ENCODE measurements at places on chromosomes 16 and 17.

DNA sequence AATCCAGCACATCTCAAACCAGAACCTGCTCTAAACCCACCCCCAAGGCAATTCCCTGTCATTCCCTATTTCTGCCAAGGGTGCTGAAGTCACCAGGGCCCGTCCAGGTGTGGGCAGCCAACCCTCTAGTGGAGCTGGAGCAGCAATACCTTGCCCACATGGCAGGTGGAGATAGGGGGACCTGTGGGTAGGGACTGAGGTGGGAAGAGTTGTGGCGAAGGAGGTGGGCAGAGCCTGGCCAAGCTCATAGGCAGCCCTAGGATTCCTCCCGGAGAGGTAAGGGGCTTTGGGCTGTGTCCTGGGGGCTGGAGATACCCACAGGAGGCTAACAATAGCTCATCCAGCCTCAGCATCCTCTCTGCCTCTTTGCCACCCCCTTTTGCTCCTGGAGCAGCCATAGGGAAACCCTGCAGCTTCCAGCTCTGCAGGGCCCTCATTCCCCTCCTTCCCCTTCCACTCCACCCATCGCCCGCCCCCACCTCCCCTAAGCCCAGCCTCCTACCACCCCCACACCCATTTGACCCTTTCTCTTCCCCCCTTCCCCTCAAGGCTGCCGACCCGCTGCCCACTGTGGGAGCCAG lies 30.4 kb upstream of the CRHR1 start:
- no peak for DNase-seq

DNA sequence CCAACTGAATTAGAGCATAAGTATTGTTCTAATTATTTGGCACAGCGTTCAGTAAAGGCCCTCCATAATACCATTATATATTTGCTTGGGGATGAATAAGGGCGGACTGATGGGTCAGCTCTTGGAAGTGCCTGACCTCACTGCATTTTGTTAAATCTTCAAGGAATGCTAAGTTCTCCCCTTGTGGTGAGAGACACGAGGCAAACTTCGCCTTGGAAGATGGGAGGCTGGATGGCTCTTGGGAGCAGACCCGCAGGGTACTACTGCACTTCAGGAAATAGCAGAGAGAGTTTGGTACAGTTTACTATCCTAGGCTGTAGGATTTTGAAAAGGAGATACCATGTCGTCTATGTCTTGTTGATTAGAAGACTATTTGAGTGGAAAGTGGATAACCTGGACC lies 87.0 kb upstream of the RPRML start:
- DNase-seq = no peak

DNA sequence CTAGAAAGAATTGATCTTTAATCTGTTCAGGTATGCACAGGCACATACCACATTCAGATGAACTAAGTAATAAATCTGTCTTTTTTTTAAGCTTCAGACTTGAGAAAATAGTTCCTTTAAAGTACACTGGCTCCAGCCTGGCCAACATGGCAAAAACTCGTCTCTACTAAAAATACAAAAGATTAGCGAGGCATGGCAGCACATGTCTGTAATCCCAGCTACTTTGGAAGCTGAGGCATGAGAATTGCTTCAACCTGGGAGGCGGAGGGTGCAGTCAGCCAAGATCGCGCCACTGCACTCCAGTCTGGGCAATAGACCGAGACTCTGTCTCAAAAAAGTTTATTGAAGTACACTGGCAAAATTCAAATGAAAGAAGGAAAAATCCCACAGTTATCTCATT lies 111.0 kb upstream of the NETO2 start:
- no peak for DNase-seq

DNA sequence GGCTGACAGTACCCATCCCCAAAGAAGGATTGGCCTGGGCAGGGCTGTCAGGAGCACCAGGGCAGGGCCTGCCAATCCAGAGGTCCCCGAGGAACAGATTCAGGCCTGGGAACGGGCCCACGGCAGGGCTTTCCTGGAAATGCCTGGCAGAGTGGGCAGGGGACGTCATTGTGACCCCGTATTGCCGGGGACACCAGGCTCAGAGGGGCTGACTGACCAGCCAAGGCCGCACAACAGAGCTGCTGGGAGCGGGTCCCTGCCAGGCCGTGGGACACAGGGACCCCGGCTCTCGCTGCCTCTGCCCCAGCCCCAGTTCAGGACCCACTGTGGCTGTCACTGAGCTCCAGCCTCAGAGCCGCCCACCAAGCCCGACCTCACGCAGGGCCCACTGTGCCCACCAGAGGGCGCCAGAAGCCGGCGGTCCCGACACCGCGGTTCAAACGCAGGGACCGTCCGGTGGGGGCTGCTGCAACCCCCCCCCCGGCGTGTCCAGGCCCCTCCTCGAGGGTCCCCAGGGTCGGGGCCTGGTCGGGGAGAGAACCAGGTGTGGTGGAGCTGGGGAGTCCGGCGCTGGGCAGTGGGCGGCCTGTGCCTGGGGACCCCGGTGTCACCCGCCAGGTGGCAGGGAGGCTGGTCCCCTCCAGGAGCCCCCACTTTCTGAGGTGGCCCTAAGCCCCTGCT lies 15.2 kb upstream of the SSTR5 start:
- no peak for DNase-seq

DNA sequence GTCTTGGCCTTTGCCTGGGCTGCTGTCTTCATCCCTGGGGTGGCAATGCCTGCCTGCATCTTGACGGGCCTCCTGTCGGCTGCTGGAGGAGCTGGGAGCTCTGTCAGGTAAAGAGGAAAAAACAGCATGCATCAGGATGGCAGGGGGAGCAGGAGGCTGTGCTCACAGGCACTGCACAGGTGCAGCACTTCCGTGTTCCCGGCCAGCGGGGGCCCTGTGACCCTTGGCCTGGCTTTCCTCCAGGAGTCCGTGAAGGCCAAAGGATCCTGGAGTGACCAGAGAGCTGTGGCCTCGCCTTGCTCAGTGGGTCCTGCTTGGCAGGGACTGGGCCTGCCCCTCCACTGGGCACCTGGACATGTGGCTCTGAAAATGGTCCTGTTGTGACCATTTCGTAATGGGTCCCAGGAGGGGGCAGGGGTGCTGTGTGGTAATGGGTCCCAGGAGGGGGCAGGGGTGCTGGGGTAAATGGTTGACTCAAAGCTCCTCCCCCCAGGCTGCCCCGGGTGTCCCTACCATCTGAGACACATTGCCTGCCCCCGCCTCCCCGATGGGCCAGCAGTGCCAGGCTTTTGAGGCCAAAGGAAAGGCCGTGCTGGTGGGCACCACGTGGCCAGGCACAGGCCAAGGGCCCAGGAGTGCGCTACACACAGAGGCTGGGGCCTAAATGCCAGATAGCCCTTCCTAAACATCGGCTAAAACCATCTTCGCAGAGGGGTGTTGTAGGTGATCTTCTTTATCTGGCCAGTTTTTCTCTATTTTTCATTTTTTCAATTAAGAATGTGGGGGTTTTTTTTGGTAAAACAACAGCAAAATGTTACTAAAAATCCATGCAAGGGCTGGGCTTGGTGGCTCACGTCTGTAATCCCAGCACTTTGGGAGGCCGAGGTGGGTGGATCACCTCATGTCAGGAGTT lies 4.0 kb upstream of the FASN start:
- DNase-seq = no peak

GRCh38 chr16:4333308-4333638 lies 17.4 kb downstream of the GLIS2 start:
- no peak for DNase-seq

- no peak for DNase-seq
Observed at GRCh38 chr17:40134184-40134583, 6.2 kb upstream of the CASC3 start.

DNA sequence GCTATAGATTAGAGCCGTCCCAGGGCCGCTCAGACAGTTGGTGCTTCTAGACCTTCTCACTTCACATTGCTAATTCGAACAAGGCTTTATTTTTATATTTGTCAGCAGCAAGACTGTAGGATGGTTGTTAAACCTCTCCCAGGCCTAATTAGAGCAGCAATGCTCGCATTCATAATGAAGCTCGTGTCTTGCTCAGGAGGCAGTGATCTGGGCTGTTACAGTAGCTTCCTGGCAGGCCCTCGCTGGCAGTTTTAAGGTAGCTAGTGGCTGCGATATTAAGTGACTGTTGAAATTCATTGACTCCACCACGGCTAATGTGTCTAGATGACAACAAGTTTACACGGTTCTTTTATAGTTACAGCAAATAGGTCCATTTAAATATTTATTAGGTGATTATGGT lies 23.2 kb upstream of the ANKFN1 start:
- DNase-seq = no peak

- no peak for DNase-seq
Observed at GRCh38 chr17:13107676-13108235, 89.9 kb upstream of the ELAC2 start.

DNA sequence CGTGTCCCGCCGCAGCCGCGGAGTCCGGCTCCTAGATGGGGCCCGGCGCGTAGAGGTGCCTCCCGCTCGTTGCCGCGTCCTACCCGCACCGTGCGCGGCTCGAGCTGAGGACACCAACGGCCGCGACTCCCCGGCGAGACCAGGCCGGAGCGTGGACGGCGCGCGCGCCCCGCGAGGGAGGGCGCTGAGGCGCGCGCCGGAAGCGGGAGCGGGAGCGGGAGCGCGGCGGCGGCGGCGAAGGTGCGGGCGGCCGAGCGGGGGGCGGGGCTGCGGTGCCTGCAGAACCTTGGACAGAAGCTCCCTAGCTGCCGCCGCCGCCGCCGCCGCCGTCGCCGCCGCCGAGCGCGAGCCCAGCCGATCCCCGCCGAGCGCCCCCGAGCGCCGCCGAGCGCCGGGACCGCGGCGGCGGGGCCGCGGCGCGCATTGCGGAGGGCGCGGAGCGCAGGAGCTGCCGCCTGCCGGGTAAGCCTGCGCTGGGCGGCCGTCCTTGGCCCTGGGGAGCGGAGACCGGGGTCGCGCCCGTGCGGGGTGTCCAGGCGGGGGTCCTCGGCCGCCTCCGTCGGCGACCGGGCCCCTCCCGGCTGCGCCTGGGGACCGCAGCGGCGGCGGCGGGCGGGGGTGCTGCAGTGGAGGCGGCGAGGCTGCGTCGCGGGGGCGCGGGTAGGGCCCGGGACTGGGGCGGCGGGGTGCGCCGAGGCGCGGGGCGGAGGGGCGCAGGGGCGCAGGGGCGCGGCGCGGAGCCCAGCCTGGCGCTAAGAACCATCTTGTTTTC lies at the start of gene CDK5R1:
Gene CDK5R1 (plus strand): TSS at position 293 of the 772 bp plus-strand sequence. CDS start 628 bp downstream, outside the sequence.
- no peak for DNase-seq

DNA sequence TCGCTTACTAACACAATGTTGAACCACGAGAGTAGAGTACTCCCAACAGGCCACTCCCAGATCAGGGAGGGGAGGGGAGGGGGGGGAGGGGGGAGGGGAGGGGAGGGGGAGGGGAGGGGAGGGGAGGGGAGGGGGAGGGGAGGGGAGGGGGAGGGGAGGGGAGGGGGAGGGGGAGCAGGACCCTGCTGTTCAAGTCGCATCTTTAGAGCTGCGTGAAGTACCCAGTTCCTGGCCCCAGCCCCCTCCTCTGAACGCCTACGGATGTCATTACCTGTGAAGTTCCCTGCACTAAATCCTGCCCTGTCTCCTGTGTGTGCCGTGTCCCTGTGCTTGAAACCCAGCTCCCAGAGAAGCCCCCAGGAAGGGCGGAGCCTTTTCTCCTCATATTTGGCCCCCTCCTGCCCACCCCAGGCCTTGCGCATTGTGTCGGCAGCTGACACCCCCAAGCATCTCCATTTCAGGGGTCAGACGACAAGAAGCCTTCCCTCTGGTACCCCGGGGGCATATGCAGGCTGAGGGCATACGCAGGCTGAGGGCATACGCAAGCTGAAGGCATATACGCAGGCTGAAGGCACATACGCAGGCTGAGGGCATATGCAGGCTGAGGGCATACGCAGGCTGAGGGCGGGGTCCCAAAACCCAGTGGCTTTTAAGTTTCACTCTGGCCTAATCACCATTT lies 330.2 kb downstream of the C16orf95 start:
- no peak for DNase-seq

DNA sequence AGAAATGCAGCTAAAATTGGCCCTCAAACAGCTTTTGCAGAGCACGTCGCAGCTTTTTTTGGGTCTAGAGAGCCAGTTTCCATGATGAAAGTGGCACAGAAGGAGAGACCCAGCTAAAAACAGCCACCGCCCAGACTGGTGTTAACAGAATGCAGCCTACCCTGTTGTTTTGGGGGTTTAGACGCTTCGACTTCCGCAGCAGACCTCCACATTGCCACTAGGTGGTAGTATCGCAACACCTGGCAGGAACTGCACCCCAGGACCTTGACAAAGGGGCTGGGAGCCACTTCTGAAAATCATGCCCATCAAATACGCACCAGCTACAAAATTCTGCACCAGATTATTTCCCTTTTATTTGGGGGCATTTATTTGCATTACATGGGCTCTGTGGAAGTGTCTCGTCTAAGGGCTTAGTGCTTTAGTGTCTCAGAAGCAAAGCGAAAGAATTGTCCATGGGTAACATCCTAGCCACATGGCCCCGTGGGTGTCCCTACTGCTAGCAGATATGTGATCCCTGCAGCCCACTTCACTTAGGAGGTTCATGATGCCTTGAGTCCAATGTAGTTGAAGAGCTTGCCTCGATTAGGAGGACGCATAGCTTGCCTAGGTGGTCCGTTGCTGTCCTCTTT lies 167.1 kb downstream of the HAPSTR1 start:
- DNase-seq = peak; percentile 14

DNA sequence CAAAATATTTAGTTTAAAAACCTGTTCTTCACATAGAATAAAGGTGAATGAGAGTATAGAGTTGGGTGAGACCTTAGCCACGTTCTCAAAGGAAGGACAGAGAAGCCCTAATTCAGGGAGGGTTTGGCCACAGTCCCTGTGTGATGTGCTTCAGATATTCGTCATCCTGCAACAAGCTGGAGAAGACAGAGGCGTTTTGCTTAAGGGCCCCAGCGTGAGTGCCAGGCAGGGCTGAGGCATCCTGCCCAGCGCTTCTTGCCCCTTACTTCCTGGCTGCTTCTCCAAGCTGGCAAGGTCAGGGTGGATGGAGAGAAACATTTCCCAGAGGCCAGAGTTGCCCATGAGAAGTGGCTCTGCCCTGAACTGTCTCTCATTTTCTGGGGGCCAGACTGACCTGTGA lies 46.9 kb downstream of the AXIN2 start:
- DNase-seq = no peak

- no peak for DNase-seq
Observed at GRCh38 chr17:41406205-41406604, 8.8 kb upstream of the KRT31 start.

- no peak for DNase-seq
Observed at GRCh38 chr17:80663781-80664206, 119.2 kb downstream of the RPTOR start.

DNA sequence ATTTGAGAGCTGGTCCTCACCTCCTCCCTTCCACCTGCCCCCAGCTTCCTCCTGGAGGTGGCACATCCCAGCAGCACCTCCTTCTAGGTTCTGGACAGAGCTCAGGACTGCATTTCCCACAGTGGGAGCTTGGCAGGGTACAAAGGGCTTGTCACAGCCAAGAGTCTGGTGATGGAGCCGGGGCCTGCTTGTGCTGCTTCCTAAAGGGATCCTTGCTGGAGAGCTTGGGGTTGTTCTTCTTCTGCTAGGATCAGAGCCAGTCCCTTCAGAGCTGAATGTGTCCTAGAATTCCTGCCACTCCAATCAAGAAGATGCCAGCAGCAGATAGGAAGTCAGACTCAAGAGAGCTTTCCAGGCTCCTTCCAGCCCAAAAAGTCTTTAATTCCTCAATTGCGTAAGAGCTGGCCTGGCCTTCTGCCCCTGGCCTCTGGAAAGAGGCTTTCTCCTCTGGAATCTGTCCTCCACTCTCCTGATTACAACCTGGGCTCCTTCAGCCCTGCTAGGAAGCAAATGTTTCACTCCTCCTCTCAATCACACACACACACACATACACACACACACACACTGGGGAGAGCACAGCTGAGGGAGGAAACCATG lies 4.4 kb downstream of the CD300E start:
- DNase-seq = no peak

GRCh38 chr16:8552487-8553221 lies 37.7 kb downstream of the TMEM114 start:
- DNase-seq = no peak

Measured in HS-27A (cell line).